NCI-H2081 treated with DMSO at 0.1 percent for 48 hours (cell line): ENCODE measurements at places on chromosomes 1 and 21.

DNA sequence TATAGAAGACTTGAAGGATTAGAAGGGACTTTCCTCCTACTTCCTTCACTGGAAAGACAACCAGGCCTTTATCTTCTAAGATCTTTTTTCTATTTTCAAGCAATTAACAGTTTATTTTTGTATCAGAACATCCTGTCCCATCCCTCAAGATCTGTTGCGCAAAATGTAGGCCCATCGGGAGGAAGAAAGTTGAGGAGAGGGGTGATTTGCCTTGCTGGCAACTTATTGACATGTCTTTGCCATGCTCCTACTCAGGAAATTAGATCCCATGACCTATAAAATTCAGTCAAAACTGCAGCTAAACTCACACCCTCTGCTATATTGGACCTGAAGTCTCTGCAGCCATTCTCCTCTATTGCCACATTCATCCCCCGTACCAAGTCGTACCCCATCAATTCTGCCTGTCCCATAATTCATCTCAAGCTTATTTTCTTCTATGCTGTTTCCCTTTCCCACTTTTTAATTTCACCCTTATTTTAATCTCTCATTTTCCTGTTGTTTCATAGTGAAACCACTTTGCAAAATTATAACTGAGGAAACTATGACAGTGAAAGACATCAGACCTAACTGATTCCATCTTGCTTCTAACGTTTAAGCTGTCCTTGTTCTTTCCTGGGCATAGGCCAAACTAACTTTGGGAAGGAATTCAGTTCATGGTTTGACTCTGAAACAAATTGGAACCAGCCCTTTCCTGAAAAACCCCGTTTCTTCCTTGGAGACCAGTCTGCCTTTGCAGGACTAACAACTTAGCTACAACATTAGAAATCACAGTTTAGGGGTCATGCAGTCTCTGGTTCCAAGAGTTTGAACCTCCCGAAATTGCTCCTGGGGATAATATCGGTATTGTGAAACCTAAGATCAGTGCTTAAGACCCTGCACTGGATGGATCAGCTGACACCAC is 195.7 kb upstream of the PTBP2 start:
- DNase-seq, result no peak

DNA sequence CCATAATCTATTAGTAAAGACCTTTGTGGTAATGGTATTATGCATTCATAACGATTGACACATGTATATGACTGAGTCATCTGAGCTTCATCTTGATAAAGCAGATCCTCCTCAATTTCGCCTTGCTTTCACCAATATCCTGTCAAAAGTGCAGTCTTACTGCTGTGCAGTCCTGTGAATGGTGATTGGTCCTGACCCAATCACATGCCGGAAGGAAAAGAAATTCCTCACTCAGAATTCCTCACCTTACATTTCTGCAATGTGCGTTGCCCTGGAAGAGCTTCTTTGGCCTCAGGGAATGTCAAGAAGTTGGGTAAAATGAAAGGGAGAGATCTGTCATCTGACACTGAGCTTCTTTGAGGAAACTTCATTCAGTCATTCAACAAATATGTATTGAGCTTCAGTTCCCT is 121.0 kb upstream of the TSPAN2 start:
- DNase-seq, result no peak

DNA sequence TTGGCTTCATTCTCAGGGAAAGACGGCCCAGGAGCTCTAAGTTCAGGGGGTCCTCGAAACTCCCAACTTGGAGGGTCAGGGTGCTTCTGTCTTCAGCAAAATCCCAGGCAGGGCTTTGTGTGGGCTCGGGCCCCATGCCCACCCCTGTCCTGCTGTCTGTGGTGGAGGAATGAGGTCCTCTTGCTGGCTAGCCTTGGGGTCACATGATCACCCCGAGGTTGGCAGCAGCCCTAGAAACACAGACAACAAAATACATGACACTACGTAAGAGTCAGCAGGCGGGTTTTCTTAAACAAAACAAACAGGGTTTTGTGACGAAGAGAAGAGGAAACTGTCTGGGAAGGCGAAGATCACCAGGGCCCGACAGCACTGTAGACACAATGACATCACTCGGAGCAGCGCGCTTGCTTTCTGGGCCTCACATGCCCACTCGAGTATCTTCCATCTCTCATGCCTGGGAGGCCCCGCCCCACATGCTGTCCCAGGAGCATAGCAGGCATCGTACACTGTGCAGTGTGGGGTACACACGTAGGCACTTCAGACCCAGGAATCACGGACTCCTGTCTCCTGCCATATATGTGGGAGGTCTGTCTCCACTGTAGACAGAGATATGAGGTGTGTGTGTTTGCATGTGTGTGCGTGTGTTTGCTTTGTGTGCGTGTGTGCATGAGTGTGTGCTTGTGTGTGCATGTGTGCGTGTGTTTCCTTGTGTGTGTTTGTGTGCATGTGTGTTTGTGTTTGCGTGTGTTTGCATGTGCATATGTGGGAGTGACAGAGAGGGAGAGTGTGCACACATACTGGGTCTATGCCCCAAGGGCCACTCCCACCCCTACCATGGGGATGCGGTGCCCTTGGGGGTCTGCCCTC is 94.7 kb downstream of the SIK1 start:
- no peak for DNase-seq

GRCh38 chr1:53459321-53460175 is at the start of gene DMRTB1:
TSS of gene DMRTB1 (plus strand) at chr1:53459399. CDS start at chr1:53459454, 55 bp downstream.
- DNase-seq, result no peak

GRCh38 chr1:201164645-201165044 is 10.4 kb upstream of the TMEM9 start:
- DNase-seq, result no peak
